Articular chondrocyte of knee joint (primary cell): ENCODE measurements at places on chromosomes 4 and X. TPM values are rescaled to one million over a fixed set of nuclear protein-coding genes. Genes with fewer than 3 reads are reported as not detected.

TEX13C gene
- total RNA-seq: not detected in 2 replicates

ART3 gene
- not detected in 2 replicates for total RNA-seq

TTC29 gene
- not detected in 2 replicates for total RNA-seq

FAM184B gene
- total RNA-seq: not detected in 2 replicates

EGFL6 gene
- total RNA-seq: under 0.01 TPM in 1 of 2 replicates, not detected in the other

MTNR1A gene
- 0.32 TPM in 1 of 2 replicates, not detected in the other for total RNA-seq

DUSP21 gene
- total RNA-seq: not detected in 2 replicates

EPHA5 gene
- total RNA-seq: under 0.01 TPM in 2 replicates
